NCI-H2107 (cell line): ENCODE measurements at places on chromosomes 12 and 14.

- no peak for DNase-seq
Observed at GRCh38 chr14:96929950-96930349, 132.8 kb downstream of the VRK1 start.

GRCh38 chr12:132309596-132310086 is 19.7 kb downstream of the GALNT9 start:
- DNase-seq: no peak

- DNase-seq: no peak
Observed at GRCh38 chr12:27355486-27355885, 22.9 kb downstream of the BMAL2 start.

- no peak for DNase-seq
Observed at GRCh38 chr12:45498645-45499044, 230.9 kb upstream of the ARID2 start.

GRCh38 chr12:117845271-117845904 is 123.4 kb downstream of the KSR2 start:
- DNase-seq: no peak

DNA sequence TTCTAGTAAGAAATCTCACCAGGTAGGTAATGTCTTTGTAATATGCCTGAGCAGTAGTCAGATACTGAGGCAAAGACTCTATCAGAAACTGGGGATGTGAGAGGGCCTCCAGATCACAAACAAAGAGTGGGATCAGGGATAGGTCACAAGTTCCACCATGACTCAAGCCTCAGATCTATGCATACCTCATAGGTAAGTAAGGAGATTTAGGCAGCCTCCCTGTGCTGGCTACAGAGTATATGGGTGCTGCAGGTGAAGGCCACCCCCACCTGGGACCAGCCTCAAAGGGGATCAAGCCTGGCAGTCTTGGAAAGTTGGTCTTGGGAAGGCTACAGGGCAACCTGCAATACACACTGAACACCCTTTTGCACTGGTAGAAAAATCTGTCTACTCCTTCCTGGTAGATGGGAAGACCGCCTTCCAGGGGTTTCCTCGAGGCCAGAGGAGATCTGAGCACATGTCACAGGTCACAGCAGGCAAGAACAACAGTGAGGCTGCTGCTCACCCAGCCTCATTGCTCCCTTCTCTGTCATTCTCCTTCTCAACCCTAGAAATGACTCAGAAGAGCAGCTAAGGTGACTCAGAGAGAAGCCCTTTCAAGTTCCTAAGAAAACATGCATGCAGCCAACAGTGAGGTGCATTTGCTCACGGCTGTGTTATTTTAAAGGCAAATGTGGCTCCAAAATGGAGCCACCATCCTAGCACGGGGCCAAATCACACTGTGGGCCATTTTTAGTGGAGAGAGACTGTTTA is 143.4 kb upstream of the CDKN3 start:
- no peak for DNase-seq

- DNase-seq: no peak
Observed at GRCh38 chr14:66231820-66232219, 254.4 kb upstream of the CCDC196 start.

DNA sequence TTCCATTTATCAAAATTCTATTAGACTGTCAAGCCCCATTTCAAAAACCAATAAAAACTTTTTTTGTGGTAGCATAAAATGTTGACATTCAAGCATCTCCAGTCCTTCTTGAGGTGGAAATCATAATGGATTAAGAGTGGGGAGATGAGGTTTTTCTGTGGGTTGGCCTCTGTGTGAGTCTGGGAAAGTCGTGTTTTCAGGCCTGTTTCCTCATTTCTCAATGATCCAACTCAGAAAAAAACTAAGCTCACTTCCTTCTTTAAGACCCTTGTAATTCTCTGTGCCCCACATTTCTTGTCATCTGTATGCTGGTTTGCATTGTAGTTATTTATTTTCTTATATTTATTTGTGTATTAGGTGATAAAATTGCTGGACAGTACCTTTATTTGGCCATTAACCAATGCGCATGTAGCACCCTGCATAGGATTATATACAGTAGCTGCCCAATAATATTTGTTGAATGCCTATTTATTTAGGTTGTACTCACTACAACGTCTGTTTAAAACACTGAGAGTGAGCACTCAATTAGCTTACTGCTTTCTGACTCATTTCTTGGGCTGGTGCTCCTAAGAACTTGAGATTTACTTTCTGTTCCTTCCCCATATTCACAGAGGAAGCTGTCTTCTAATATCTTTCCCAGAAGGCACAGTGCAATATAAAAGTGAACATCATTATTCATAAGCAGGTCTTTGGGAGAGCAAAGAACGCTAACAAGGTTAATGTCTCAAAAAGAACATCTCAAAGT is 121.9 kb downstream of the DNAI7 start:
- DNase-seq: no peak

GRCh38 chr12:47811581-47812484 is 7.9 kb downstream of the HDAC7 start:
- no peak for DNase-seq

DNA sequence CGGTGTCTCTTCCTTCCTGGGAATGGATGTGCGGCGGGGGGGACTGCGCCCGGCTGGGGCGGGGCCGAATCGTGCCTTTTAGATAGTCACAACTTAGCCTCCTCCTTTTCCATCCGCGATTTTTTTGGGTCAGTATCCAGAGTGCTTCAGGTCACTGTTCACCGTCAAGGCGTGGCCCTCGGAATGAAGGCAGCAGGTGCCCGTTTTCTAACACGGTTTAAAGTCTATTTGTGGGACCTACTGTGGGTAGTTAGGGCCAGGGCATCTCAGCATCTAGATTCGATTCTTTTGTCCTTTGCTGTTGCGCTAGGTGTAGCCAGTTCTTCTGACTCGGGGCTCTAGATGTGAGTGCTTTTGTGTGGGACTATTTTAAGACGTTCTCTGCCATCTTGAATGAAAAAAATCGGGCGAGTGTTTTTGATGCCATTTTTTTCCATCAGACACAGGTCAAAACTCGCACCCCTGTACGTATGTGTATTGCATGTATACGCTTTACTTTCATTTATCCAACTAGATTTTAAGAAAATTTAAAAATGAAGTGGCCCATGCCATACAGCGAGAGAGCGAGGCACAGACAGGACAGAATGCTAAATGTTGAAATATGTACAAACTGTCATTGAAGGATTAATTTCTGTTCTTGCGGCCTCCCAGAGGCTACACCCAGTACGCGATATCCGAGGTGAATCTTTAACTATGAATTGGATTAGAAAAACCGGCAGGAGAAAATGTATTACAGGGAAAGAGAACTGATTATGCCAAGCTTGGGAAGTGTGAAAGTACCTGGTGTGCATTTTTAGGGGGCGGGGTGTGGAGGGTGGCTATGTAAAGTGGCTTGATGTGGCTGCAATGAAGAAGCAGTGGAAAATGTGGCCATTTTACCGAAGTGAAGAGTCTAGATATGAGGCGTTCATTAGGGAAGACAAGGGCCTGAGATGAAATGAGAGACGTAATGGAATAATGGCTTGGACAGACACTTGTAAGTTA is 835 bp downstream of the VEZT start:
- peak; percentile 69 for DNase-seq

GRCh38 chr12:1994429-1995143 is 9.7 kb downstream of the DCP1B start:
- DNase-seq: no peak

DNA sequence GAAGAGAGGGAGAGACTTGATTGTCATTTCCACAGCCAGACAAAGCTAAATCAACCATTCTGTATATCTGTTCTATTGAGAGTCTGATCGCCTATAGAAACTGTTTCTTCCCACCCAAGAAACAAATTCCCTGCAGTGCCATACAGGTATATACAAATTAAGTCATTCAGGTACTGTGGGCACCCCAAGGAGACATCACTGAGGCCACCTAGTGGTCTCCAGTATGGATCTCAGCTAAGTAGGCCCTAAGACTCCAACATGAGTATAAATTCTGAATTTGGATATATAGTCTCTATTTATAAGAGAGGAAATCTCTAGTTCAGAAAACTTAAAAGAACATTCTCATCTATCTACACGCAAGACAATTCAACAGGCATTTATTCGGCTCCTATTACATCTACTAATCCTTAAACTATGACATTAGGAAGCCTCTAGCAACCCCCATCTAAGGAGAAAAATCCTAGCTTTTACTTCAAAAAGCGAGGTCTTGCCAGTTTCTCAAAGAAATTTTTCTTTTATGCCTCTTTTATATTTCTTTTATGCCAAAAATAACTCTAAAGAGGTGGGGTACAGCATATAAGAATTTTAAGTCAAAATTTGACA is 62.6 kb downstream of the DCAF5 start:
- no peak for DNase-seq

GRCh38 chr12:30268041-30268440 is 427.6 kb downstream of the IPO8 start:
- no peak for DNase-seq

GRCh38 chr12:122730215-122731014 is at the start of gene HCAR1:
HCAR1 (minus strand) TSS chr12:122730844; CDS start chr12:122730339, 505 bp downstream.
- DNase-seq: no peak

- no peak for DNase-seq
Observed at GRCh38 chr14:89015016-89015415, 190.6 kb downstream of the TTC8 start.

GRCh38 chr12:108604208-108604941 is 6.5 kb upstream of the TMEM119 start:
- DNase-seq: no peak

DNA sequence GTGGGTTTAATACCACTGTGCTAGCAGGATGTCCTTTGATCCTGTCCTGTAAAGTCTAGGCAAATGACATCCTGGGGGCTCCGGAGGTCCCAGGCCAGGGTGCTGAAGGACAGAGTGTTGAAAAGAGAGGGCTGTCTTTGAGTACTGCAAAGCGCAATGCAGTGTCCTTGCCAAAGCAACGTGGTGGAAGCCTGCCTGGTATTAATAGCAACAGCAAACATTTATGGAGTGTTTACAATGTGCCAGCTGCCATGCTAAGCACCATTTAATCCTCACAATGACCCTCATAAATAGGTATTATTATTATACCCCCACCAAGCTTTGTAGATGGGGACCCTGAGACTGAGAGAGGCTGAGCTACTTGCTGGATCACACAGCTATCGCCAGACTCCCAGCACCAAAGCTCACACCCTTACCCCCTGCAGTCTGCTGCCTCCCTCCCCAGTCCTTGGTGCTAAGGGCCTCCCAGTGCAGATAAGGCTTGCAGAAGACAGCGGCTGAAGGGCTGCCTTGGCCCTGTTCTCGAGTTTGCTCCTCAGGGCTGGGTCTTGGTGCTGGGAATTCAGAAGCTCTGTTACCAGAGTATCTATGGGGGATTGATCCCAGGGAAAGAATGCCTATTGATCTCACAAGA is 427.7 kb downstream of the FUT8 start:
- DNase-seq: peak; percentile 48

DNA sequence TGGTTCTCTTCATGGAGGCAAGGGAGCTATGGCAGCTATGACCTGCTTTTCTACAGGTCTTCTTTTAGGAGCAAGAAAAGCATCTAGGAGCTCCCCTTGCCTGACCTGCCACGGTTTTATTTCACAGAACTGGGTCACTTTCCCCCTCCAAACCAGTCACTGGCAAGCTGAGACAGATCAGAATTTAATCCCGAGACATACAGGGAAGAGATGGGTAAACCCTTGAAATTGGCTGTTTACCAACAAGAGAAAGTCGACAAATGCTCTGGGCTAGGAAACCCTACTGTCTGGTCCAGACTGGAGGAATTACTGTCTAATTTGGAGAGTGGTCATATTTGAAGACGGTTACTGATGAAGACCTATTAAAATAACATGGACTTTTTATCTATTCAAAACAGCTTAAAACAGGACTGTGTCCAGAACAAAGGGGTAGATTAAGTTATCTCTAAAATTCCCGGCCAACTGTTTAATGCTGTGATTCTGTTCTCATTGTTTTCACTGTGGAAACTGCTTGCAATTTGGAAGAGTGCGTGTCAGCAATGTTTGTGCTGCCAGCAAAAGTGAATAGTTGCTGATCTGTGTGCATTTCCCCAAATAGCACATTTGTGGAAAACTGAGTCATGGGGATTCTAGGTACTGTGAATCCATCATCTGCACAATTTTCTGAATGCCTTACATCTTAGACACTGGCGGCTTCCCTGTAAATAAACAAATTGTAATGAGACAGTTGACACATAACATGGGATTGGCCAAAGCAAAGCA is 73.4 kb upstream of the EEA1 start:
- DNase-seq: no peak

DNA sequence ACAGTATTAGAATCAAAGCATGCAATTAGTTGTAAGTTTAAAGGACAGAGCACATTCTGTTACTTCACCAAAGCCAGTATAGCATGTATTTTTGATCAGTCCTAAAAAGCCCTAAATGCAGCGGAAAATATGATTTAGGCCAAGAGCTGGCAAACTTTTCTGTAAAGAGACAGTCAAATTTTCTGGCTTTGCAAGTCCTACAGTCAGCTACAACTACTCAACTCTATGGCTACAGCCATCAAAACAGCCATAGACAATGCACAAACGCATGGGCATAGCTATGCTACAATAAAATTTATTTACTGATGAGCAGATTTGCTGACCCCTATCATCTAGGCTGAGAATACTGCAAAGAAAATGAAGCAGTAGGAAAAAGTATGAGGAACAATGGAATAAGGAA is 52.9 kb downstream of the ATXN2 start:
- no peak for DNase-seq

DNA sequence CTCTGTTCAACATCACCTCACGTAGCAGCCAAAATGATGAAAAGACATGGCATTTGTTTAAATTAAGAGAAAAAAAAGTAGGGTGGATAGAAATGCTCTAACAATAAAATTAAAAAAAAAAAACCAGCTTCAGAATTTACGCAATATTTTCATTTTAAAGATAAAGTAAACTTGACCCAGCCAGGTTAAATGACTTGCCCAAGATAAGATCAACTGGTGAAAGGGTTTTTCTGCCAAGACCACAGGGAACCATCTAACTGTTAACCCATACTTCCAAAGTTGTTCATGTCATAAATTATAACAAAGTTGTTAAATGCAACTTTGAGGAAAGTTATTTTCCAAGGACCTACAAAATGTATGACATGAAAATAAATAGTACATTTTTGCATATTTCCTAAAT is 129.6 kb upstream of the SOX5 start:
- no peak for DNase-seq

GRCh38 chr14:76640923-76641395 is 120.3 kb upstream of the VASH1 start:
- no peak for DNase-seq

DNA sequence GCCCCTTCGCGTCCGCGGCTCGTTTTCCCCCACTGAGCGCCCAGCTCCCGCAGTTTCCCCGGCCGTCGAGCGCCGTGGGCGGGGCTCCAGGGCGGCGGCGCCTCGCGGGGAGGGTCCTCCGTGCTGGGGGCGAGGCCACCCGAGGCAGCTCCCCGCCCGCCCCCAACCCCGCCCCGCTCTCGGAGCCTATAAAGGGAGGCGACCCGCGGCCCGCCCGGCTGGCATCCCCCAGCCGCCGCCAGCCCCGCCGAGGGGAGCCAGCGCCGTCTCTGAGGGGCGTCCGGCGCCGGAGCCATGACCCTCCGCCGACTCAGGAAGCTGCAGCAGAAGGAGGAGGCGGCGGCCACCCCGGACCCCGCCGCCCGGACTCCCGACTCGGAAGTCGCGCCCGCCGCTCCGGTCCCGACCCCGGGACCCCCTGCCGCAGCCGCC is at the start of gene TAMALIN:
Gene TAMALIN (plus strand): TSS at position 221 of the 432 bp plus-strand sequence. CDS start 74 bp downstream, at position 295.
- DNase-seq: peak; percentile 62
